ENCODE measurements at places on chromosomes 2 and 18.

DNA sequence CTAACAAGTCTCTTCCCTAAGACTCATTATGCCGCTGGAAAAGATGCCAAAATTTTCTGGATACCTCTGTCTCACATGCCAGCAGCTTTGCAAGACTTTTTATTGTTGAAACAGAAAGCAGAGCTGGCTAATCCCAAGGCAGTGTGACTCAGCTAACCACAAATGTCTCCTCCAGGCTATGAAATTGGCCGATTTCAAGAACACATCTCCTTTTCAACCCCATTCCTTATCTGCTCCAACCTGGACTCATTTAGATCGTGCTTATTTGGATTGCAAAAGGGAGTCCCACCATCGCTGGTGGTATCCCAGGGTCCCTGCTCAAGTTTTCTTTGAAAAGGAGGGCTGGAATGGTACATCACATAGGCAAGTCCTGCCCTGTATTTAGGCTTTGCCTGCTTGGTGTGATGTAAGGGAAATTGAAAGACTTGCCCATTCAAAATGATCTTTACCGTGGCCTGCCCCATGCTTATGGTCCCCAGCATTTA, 26.3 kb downstream of the DHRS9 start:
- no peak for DNase-seq

GRCh38 chr18:55641486-55641885, 53.5 kb upstream of the TCF4 start:
- no peak for DNase-seq

GRCh38 chr2:111168528-111169239, 48.0 kb downstream of the BCL2L11 start:
- DNase-seq = peak; percentile 84

DNA sequence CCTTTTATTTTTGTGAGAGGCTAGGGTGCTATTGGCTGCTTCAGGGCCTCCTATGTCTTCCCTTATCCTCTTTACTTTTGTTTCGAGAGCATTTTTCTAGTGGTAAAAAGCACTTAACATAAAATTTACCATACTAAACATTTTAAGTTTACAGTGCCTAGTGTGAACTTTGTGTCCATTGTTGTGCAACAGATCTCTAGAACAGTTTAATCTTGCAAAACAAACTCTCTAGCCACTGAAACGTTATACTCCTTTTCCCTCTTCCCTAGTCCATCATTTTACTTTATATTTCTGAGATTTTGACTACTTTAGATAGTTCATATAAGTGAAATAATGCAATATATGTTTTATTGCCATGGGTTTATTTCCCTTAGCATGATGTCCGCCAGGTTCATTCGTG, 580.6 kb downstream of the THSD7B start:
- no peak for DNase-seq

DNA sequence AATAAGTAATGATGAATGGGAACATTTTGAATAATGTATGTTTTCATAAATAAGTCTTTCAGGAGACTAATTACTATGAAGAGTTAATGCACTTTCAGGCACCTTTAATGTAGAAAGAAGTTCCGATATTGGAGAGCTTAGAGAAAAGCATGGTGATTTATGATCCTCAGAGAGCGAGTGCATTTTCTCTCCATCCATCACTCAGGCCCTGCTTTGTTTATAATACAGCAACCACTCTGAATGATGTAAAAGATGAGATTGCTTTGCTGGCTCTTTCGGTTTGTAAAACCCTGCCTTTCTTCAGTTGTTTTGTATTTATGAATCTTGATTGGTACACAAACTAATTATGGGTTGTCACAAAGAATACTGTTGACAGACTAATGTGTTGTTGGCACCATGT, 132.0 kb downstream of the NYAP2 start:
- no peak for DNase-seq
